ENCODE measurements at places on chromosomes 6 and 20.

GRCh38 chr20:58612121-58612691 is 38.9 kb upstream of the STX16 start:
- no peak for DNase-seq

DNA sequence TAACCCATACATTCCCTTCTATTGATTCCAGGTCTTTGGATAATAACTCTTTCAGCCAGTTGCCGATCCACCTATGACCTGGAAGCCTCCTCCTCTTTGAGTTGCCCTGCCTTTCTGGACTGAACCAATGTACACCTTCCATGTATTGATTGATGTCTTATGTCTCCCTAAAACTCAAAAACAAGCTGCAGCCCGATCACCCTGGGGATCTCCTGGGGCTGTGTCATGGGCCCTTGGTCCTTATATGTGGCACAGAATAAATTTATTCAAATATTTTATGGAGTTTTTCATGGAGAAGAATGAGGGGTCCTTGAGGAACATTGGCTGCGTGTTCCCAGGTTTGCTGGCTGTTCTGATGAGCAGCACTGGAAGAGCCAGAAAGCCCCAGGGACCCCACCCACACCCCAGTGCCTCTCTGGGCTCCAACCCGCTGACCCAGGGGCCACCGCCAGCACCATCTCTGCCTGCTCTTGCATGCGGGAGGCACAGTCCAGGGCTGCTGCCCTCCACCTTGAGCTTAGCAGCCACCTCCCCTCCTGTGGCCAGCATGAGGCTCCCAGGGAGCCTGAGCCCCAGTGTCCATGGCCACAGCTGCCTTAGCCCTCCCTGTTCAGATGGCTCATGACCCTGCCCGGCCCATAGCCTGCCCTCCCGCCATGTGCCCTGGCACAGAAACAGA is 36.5 kb upstream of the CST7 start:
- DNase-seq, result no peak

DNA sequence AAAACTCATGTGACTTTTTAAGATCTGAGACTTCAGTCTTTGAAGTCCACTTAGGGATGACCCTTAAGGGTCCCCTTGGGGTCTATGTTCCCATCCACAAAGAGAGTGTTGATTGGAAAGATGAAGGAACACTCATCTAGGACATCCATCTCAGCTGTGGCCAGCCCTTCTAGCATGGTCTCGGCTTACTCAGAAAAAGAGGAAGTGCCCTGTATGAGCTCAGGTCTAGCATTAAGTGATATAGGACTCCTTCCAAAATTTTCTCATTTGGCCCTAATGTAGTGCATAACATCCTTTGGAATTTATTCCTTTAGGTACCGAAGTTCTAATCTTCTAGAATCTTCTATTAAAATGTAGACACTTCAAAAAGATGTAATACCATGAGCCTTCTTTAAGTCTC is 77.4 kb downstream of the NDUFAF5 start:
- no peak for DNase-seq

DNA sequence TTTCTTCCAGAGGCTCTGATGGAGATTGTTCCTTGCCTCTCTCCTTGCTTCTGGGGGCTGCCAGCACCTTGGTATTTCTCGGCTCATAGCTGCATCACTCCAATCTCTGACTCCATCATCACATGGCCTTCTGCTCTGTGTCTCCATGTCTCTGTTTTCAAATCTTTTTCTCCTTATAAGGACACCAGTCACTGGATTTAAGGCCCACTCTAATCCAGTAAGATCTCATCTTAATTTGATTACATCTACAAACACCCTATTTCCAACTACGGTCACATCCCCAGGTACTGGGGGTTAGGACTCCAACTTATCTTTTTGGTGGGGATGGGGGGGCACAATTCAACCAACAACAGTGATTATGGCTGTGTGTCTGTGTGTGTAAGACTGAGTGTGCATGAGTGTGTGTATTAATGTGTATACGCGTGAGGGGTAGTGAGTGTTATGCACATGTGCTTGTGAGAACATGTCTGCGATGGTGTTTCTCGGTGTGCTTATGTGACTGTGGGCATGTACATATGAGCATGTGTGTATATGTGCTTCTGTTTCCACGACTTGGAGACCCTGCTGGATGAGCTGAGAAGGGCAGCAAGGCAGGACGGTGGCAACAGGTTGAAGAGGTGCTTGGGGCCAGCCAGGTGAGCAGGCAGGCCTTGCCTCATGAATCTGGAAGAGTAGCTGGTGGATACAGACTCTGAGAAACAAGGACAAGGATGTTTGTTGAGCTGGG is 130.5 kb downstream of the MRPL14 start:
- no peak for DNase-seq

GRCh38 chr20:41369673-41370072 is 3.1 kb upstream of the EMILIN3 start:
- DNase-seq, result no peak
